Mesenchymal stem cell (in vitro differentiated cells and primary cell): ENCODE measurements at places on chromosomes 11 and 22.

GRCh38 chr11:71204748-71205664 is 47.4 kb downstream of the SHANK2 start:
- DNase-seq, result peak; percentile 39

GRCh38 chr22:49953680-49954344 is 6.8 kb upstream of the PIM3 start:
- no peak for DNase-seq

GRCh38 chr11:21656065-21656464 is 536.8 kb upstream of the ANO5 start:
- no peak for DNase-seq

DNA sequence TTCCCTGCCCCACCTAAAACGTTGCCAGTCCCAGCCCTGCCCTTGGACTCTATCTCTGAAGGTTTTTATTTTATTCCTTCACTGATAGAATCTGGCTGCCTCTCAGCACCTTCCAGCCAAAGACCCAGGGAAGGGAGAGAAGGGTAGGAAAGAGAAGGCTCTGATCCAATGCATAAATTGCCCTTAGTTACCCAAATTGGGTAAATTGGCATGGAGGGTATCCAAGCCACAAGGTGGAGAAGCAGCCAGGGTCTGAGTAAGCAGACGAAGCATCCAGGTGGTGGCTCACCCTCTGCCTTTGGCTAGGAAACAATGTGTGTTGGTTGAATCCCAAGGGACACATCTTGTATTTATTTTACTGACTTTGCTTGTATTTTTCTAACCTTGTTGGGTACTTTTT is 89.0 kb downstream of the FEZ1 start:
- no peak for DNase-seq

GRCh38 chr11:71456831-71457230 is 3.8 kb downstream of the NADSYN1 start:
- no peak for DNase-seq

DNA sequence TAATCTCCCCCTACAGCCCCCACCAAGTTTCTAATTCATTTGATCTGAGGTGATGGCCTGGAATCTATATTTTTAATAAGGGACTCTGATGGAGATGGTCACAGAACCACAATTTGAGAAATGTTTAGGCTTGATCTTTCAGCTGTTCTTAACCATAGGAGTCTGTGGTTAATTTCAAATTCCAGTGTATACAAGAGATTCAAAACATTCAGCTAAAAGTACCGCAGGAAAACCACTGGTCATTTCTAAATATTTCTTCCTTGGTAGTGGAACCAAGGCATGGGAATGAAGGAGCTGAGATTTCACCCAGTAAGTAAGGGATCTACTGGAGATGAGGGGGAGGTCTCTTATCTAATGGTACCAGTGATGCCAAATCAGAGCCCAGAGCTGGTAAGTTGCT is 18.3 kb upstream of the GALNT18 start:
- DNase-seq, result peak; percentile 30

DNA sequence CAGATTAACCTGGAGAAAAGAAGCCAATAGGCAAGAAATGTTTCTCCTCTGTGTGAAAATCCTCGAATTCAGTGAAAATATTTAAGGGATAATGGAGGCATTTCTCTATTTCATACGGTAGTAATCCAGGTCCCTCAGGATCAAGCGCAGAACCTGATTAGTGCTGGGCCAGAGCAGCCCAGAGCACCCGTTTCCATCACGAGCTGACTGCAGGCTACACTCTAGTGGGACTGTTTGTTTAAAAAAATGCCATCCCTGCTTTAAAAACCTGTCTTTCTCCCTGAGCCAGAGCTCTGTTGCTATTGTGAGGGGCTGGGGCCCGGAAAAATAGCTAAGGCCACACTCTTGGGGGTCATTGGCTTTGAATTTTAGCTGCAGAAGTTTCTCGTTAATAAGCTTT is 223.2 kb upstream of the E2F8 start:
- no peak for DNase-seq
